ENCODE measurements at places on chromosomes 6 and 20.

GRCh38 chr6:154763650-154764049 lies 30.4 kb downstream of the SCAF8 start:
- no peak for DNase-seq

DNA sequence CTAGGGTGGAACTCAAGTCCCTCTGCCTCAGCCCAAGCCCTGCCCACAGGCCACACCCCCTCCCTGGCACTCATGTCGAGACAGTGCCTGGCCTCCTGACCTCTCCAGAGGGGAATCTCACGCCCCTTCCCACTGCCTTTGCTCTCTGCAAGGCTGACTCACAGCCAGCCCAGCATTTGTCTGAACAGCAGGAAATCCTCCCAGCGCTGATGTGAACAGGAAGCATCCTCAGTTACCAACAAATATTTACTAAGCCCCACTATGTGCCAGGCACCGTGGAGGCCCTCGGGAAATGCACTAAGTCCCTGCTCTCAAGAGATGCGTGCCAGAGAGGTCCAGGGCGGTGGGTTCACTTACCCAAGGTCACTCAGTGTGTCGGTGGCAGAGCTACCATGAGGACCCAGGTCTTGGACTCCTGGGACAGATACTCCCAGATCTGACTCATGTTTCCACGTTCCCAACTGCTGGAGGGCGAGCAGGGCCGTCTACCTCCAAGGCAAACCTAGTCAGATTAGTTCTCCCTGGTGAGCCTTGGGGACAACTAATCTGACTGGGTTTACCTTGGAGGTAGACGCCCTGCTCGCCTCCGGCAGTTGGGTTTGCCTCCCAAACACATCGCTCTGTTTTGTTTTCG lies 7.8 kb downstream of the ADA start:
- DNase-seq = no peak

DNA sequence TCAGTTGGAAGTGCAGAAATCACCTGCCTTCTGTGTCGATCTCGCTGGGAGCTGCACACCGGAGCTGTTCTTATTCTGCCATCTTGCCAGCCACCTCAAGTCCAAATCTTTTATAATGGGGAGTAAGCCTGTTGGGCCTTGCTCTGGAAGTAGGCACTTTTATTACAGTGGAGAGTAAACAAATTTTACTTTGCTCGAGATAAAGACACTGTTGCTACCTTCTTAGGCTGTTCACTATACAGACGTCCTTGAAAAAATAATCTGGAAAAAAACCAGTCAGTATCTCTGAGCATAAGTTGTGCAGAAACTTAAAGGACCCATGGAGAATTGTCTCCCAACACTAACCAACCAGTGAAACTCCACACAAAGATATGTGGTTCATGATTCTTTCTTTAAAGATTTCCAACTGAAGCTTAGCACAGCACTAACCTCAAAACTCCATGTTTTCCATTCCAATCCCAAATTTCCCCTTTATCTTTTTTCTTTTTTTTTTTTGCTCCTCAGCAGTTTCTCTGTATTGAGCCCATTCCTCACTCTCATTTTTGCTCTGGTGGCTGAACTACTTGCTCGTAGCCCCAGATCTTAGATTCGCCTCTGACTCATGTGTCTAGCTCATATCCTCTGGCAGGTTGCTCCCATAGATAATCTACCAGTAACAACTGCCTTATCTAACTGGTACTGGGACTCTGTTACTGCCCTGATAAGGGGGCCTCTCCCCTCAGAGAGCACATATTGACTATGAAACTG lies 34.3 kb upstream of the COL9A1 start:
- no peak for DNase-seq

GRCh38 chr6:35436071-35436857 lies 15.9 kb upstream of the FANCE start:
- DNase-seq = no peak

GRCh38 chr20:2341336-2341735 lies 39.4 kb upstream of the TGM6 start:
- DNase-seq = no peak

Measured in activated naive CD4-positive, alpha-beta T cell (primary cell).